ENCODE measurements at places on chromosomes 16 and 17.

GRCh38 chr17:20995164-20995872, 47.5 kb downstream of the USP22 start:
- no peak for DNase-seq

GRCh38 chr16:89484041-89484501, 6.3 kb downstream of the ANKRD11 start:
- DNase-seq = no peak

GRCh38 chr16:46974352-46974751, 878 bp upstream of the DNAJA2 start:
- DNase-seq = no peak

GRCh38 chr17:81251094-81251708, 12.1 kb downstream of the NDUFAF8 start:
- no peak for DNase-seq

- no peak for DNase-seq
Measured at GRCh38 chr17:17812211-17813054, 24.4 kb downstream of the SREBF1 start.

- no peak for DNase-seq
Measured at GRCh38 chr17:51537996-51538550, 277.7 kb downstream of the UTP18 start.

GRCh38 chr16:17251496-17251895, 219.3 kb downstream of the XYLT1 start:
- DNase-seq = no peak

DNA sequence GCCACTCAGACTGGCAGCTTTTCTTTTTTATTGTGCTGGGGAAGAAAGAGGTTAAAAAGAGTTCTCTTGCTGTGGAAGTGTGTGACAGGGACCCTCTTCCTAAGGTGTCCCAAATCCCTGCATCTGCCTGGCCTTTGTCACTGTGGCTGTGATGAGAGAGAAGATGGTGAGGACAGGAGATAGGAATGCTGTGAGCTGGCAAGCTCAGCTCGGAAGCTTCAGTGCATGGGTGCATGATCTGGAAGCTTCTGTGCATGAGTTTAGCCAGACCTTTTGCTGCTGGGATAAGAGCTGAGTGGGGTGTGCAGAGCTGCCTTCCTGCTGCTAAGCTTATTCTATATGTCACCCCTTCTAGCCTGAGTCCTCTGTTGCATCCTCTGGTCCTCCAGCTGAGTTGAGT, 103.3 kb upstream of the CACNG3 start:
- DNase-seq = no peak

GRCh38 chr16:28893291-28893690, 15.0 kb downstream of the ATP2A1 start:
- DNase-seq = no peak

DNA sequence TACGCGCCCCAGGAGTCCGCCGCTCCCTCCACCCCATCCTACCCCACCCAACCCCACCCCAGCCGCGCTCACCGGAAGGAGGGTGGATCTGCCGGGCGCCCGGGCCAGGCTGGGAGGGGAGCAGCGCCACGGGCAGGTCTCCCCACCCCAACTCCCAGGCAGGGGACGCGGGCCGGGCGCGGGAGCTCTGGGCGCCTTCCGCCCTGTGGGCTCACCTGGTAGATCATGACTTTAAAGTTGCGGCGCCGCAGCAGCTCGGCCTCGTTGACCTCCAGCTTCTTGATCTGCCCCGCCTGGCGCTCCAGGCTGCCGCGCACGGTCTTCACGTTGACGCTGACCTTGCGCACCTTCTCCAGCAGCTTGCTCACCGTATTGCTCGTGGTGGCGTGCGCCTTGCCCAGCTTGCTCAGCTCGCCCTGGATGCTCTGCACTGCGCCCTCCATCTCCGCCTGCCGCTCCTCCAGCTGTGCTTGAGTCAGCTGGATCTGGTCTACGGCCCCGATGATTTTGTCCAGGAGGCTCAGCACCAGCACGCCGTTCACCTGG, 571 bp downstream of the CAVIN1 start:
- no peak for DNase-seq

- no peak for DNase-seq
Measured at GRCh38 chr16:79316004-79316458, 284.5 kb downstream of the MAF start.

- DNase-seq = no peak
Measured at GRCh38 chr16:86595983-86596605, 17.7 kb downstream of the FOXL1 start.

GRCh38 chr16:55408661-55409060, 70.3 kb upstream of the MMP2 start:
- DNase-seq = no peak

GRCh38 chr16:50573947-50574744, 25.9 kb downstream of the NKD1 start:
- DNase-seq = no peak

DNA sequence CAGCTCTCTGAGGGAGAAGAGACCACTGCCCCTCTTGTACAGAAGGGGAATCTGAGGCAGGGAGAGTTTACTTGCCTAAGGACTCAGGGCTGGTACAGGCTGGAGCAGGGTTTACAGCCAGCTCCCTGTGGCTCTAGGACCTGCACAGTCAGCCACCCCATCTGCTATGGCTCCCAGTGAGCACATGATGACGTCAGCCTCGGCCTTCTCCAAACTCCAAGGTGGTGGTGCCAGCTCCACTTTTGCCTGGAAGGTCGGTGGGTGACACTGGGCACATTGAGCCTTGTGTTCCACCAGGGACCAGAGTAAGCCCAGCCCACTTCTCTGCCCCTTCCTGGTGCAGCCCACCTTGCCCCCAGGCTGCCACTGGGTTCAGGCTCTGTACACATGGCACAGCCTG, 202.2 kb downstream of the ENGASE start:
- no peak for DNase-seq

- no peak for DNase-seq
Measured at GRCh38 chr16:49876716-49877129, 20.8 kb upstream of the ZNF423 start.

DNA sequence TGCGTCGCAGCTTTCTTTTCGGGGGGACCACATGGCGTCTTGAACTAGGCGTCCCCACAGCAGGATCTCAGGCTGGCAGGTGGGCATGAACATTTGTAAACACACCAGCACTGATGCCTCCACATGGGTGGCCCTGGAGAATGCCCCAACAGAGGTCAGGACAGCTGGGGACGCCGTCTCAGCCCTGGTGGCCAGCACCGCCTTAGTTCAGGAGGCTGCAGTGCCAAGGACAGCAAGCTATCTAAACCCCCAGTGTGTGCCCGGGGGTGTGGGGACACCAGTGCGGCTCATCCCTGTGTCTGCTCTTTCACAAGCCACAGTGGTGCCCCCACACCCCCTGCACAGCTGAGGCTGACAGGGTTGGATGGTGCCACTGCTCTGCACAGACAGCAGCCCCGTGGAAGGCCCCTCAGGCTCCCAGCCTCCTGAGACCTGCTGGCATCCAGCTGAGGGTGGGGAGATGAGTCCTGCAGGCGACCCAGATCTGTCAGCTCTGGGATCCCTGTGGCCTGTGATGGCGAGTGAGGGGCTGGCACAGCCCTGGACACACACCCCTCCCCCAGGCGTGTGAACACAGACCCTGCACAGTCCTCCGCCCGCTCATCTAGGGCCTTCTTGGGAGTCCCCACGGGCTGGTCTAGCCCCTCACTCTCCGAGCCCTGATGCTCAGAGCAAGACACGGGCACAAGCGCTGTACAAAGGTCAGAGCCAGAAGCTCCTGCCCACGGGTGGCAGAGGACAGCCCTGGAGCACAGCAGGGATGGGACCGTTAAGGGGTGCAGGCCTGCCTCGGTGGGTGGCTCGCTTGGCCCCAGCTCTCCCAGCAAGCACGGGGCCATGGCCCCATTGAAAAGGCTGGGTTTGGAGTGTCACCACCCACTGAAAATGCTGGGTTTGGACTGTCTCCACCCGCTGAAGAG, 10.7 kb downstream of the FSCN2 start:
- no peak for DNase-seq

DNA sequence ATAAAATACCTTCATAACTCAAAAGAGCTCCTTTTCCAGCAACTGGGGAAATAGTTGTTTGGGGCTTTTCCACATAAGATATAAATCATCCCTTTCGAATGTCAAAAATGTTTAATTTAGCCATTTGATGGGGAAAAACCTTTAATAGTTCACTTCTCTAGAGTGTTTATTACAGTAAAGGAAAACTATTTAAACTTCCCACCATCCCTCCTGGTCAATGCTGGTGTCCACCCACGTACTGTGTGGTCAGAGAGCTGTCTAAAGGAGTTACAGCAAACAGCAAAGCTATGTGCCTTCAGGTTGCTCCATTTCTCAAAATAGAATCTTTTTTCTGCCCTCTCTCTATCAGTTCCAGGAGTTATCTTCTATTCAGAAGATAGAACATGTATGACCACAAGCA, 33.5 kb downstream of the KANSL1 start:
- DNase-seq = no peak

- peak; percentile 96 for DNase-seq
Measured at GRCh38 chr17:15260376-15261257, 4.5 kb downstream of the PMP22 start.

DNA sequence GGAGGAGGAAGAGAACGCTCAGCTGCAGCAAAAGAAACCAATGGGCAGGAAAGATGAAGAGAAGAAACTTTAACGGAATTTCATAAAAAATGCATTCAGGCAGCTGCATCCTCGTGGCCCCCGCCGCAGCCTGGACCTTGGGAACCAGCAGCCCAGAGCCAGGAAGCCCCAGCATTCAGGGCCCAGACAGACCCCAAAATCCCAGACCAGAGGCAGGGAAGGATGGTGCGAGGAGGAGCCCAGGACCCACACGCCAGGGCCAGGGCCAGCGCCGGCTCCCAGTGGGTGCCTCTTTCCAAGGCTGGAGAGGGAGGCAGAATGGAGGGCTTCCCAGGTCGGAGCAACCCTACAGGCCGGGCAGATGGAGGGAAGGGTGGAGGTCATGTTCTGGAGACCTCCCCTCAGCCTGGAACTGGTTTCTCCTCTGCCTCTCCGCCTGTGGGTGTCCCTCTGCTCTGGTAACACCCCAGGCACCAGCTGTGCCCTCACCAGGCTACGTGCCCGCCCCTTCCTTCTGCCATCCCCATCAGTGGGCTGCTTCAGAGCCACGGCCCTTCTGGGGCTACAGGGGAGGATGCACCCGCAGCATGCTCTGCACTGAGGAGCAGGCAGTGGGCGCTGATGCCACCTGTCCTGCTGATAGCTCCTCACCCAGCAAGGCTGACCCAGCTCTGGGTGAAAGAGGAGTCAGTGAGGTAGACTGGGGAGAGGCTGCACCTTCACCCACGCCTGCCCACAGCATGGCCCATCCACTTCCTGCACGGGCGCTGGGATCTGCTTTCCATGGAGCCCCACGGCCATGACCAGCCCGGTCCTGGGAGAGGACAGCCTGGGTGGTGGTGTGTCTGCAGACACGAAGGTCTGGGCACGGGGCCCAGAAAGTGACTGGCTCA, 1.2 kb upstream of the MIF4GD start:
- no peak for DNase-seq

DNA sequence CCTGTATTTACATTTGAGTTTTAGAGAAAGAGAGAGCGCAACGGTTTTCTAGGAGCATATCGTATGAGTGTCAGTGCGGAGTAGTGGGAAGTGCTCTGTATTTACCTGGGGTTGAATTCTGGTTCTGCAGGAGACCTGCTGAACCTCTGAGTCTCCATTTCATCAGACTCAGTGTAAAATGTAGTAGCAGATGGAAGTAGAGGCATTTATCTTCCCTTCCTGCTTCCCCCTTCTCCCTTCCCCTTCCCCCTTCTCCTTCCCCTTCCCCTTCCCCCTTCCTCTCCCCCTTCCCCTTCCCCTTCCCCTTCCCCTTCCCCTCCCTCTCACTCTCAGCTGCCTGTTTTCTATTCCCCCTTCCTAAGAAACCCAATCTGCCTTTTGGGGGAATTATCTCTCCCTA, 426.9 kb downstream of the NPIPA7 start:
- DNase-seq = no peak

DNA sequence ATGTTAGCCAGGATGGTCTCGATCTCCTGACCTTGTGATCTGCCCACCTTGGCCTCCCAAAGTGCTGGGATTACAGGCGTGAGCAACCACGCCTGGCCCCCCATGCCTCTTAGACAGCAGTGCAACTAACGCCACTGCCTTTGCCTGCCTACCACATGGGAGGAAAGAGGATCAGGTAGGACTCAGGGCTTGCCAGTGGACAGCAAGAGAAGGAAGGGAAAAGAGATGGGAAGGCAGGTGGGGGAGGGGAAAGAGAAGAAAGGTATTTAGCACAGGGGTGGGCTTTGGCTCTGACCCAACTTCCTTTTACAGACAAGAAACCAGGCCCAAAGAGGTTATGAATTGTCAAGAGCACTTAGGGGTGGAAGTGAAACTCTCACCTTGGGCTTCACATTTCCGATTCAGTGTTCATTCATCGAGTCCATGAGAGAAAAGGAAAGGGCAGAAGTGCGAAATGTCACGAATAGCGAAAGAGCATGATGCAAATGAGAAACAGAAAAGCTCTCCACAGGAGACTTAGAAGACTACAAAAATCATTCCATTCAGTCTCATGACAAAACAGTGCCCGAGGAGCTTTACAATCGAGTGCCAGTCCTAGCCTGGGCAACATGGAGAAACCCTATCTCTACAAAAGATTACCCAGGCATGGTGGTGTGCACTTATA, 36.4 kb downstream of the CDK5R1 start:
- DNase-seq = no peak

GRCh38 chr17:41339571-41340172, 11.0 kb downstream of the KRT33A start:
- no peak for DNase-seq

DNA sequence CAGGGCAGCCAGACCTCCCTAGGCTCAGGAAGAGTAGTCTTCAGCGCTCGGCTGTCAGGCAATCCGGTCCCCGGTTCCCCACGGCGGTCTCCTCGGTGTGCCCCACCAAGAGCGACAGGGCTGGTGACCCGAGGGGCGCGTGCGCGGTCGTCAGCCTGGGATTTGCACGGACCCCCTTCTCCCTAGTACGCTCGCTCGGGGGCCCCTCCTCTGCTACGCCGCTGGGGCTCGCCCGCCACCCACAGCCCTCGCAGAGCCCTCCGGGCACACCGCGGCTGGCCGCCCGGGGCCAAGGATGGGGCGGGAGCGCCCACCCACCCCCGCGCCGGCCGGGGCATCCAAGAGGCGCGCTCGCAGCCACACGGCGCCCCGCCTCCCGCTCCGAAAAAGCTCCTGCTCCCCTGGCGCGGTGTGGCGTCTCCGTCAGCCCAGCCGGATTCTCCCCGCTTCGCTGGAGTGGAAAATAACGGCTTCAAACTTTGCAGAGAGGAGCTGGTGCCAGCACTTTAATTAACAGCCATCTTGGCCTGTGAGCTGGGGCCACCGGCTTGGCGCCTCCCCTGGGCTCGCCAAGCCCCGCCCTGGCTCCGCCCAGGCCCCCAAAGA, 2.1 kb upstream of the C1QL1 start:
- DNase-seq = no peak

- DNase-seq = no peak
Measured at GRCh38 chr16:35686595-35686994, 2227.2 kb downstream of the TP53TG3F start.

GRCh38 chr16:7946142-7946541, 613.5 kb downstream of the RBFOX1 start:
- no peak for DNase-seq

- peak; percentile 48 for DNase-seq
Measured at GRCh38 chr16:3646348-3646920, 8.1 kb upstream of the DNASE1 start.

Data from chondrocyte (in vitro differentiated cells).